NCI-H1092 treated with DMSO at 0.1 percent for 48 hours (cell line): ENCODE measurements at places on chromosomes 13 and 19.

DNA sequence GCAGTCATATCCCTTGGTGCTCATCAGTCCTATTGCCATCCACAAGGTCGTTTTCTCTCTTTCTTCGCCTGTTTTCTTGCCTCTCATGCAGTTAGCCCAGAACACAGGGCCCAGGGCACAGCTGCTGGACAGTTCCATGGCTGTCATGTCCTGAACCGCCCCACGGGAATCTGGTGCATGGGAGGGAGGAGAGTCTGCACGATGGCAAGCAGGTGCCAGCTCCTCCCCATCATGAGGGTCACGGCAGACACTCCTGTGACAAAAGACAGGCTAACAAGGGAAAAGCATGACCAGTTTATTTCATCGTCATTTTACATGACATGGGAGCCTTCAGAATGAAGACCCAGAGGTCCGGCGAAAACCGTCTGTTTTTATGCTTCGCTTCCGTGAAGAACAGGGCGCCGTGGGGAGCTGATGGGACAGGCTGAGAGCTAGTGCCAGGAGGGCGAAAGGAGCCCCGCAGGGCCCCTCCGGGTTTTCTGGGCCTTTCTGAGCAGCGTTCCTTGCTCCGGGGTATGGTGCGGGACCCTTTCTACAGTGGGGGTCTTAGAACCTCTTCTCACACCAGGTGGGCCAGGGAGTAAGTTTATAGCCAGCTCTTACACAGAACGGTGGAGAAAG is 135.7 kb downstream of the STK24 start:
- DNase-seq, result no peak

GRCh38 chr19:29293736-29294342 is 80.9 kb upstream of the UQCRFS1 start:
- DNase-seq, result no peak

DNA sequence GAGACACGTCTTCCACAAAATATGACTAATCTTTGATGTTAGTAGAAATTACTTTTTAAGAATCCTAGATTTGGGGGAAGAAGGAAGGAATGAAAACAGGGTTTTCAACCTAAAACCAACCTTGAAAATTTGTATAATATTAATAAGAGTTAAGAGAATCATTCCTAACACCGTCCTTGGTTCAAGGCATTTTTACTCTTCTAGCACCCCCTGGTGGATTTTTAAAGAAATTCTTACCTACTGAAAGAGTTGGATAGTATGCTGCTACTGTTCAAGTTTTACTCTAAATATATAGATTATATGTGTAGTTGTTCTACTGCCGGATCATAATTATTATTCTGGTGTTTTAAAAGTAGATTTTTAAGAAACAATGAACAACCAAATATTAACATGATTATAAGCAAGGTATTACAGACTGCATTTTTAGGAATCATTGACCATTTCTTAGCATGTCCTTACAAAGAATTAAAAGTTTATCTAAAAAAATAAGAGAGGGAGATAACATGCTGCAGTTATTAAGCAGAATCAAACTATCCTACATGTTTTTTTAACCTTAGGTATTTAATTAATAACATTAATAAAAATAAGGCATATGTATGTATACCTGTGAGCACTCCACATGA is 7.4 kb upstream of the SLITRK6 start:
- DNase-seq, result peak; percentile 84

DNA sequence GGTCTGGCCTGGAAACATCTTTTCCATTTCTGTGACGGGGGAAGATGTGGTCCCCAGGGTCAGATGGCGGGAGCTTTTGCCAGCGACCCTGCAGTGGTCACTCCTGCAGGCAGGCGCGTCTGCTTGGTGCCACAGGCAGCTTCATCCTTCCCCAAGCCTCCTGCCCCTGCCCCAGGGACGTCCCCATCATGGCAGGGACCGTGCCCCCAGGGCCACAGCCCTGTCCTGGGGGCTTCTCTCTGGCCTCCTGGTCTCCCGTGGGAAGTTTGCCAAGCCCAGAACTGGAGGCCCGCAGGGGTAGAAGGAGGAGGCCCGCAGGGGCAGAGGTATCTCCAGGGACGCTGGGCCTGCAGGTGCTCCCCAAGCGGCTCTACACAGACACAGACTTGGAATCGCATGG is 47.5 kb downstream of the TMEM255B start:
- no peak for DNase-seq

DNA sequence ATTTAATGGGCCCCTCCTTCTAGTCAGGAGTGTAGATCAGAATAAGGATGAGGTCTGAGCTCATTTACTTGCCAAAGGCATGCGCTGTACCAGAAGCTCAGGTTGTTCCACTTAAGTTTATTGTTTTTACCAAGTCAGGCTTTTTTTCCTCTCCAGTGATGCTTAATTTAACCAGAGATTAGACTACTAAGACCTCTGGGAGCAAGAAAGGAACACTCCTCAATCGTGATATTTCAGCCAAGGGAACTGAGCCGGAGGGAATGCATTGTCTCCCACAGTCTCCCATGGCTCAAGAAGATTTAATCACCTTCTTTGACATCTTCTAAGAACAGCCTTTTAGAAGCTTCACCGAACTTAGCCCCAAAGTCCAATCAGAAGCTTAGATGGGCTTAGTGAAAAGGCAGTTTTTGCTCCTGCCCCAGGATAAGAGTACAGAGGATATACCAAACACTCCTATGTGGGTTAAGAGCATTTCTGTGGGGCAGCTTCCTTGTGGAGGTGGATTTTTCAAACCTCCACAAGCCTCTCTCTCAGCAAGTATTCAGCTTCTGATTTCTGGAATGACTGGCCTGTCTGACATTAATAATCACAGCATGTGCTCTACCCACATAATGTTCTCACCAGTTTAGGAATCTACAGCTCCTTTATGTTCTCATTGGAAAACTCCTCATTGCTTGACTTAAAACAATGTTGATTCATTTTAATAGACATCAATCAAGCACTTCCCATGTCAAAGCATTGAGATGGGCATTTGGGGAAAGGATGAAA is 322.7 kb downstream of the SUCLA2 start:
- DNase-seq, result no peak

GRCh38 chr13:23020246-23020843 is 160.4 kb upstream of the SGCG start:
- peak; percentile 65 for DNase-seq

GRCh38 chr19:54478677-54479266 is 5.7 kb upstream of the CDC42EP5 start:
- DNase-seq, result peak; percentile 6

DNA sequence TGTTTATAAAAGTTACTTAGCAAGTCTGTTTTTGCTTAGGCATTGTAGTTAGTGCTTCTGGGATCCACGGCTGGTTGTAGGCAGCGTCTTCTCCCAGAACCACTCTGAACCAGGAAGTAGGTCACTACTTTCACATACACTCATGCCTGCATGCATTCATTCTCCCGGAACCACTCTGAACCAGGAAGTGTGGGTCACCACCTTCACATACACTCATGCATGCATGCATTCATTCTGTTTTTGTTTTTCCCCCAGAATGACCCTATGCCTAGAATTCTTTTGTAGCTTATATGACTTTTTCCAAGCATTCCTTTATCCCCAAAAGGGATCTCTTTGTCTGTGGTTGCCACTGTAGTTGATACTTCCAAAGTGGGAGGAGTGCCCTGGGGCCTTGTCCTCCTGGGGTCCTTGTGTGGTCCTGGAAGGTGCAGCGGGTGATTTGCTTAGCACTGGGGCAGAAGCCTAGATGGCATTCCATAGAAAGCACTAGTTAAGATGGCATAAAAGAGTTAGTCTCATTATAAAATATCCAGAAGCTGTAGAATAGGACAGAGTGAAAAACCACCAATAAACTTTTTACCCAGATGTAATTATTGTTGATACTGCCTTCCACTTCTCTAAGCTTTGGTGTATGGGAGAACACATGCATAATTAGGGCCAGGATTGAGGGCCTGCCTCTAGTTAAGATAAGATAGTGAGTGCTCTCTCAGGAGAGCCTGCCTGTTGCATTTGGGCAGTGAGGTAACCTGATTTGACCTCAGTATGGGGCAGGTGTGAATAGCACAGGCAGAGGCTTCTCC is 68.6 kb upstream of the TEX29 start:
- no peak for DNase-seq

- DNase-seq, result peak; percentile 22
These were observed 73.1 kb downstream of the TNFSF13B start for GRCh38 chr13:108342369-108343289.

DNA sequence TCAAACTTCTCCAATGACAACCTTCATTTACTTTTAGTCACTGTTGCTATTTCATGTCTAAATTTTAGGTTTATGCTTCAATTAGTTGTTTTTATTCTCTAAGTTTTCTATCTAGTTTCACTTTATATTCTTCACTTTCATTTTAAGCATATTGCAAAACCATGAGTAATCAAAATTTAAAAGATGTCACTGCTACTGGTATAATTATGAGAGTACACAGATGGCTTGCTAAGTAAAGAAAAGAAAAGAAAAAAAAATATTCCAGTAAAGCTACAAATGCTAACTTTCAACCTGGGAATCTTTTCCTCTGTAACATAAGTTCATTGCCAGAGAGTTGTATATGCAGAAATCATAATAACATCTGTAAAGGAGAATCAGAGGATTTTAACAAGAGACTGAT is 1624.7 kb downstream of the PCDH9 start:
- DNase-seq, result no peak

DNA sequence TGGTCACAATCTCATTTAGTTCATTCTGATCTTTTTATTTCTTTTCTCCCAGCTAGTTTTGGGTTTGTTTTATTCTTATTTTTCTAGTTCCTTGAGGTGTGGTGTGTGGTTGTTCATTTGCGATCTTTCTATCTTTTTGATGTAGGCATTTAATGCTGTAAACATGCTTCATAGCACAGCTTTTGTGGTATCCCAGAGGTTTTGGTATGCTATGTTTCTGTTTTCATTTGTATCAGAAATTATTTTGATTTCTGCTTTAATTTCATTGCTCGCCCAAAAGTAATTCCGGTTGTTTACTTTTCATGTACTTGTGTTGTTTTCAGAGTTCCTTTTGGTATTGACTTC is 12.6 kb downstream of the DNAJC3 start:
- DNase-seq, result no peak

- DNase-seq, result no peak
These were observed 231.2 kb downstream of the NHLRC3 start for GRCh38 chr13:39269411-39269810.

GRCh38 chr13:59356607-59357006 is 807.1 kb downstream of the DIAPH3 start:
- DNase-seq, result peak; percentile 84

- DNase-seq, result no peak
These were observed 27.4 kb downstream of the LAMP1 start for GRCh38 chr13:113324398-113324797.

DNA sequence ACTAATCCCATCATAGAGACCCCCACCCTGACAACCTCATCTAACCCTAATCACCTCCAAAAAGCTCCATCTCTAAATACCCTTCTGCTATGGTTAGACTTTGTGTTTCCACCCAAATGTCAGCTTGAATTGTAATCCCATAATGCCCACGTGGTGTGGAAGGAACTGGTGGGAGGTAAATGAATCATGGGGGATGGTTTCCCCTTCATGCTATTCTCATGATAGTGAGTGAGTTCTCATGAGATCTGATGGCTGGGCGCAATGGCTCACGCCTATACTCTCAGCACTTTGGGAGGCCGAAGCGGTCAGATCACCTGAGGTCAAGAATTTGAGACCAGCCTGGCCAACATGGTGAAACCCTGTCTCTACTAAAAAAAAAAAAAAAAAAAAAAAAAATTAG is 2.6 kb downstream of the VMAC start:
- no peak for DNase-seq

- no peak for DNase-seq
These were observed 4.0 kb downstream of the RTN2 start for GRCh38 chr19:45492627-45493470.

GRCh38 chr13:31115616-31116015 is 46.1 kb downstream of the HSPH1 start:
- DNase-seq, result no peak

DNA sequence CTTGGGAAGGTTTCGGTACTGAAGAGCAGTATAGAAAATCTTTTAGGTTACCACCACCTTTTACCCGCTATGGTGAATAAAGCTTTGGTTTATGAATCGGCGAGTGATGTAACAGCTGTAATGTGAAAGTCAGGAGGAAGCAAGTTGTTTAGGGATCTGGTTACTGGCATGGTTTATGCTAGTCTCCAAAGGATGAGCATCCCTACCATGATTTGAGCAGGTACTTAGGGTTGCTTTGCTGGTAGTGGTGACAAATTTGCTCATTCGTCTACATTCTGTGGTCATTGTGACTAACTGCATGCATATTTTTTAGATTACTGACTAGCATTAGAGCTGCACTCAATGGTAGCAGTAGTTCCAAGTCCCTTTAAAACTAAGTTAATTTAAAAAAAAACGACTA is 104.1 kb downstream of the FRY start:
- DNase-seq, result no peak

GRCh38 chr19:49557641-49558325 is 22.6 kb downstream of the NOSIP start:
- DNase-seq, result no peak

DNA sequence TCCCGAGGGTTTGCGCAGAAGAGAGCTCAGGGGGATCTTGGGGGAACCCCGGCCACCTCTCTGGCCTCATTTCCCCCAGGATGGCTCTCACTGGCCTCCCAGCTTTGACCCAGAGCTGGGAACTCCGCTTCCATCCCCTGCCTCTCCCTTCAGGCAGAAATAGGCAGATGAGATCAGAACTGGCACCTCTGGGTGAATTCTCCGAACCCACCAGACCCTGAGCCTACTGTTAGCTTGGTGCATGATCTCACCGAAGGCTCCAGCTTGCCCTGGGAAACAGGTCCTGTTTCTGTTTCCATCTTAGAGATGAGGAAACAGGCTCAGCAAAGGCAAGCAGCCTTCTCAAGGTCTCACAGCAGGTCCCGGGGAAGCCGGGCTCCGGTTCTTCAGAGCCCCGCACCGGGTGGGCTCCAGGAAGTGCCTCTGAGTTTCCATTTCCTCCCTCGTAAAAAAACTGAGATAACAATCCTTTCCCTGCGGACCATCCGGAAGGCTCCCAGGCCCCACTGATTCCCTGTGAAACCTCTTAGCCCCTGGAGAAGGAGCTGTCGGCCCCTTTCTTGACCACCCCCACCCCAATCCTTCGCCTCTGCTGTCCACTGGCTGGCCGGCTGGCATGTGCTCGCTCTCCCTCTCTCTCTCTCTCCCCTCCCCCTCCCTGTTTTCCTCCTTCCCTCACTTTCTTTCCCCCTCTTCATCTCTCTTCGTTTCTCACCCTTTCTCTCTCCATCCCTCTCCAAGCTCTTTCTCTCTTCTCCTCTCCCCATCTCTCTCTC is 2.1 kb downstream of the NECTIN2 start:
- DNase-seq, result no peak

DNA sequence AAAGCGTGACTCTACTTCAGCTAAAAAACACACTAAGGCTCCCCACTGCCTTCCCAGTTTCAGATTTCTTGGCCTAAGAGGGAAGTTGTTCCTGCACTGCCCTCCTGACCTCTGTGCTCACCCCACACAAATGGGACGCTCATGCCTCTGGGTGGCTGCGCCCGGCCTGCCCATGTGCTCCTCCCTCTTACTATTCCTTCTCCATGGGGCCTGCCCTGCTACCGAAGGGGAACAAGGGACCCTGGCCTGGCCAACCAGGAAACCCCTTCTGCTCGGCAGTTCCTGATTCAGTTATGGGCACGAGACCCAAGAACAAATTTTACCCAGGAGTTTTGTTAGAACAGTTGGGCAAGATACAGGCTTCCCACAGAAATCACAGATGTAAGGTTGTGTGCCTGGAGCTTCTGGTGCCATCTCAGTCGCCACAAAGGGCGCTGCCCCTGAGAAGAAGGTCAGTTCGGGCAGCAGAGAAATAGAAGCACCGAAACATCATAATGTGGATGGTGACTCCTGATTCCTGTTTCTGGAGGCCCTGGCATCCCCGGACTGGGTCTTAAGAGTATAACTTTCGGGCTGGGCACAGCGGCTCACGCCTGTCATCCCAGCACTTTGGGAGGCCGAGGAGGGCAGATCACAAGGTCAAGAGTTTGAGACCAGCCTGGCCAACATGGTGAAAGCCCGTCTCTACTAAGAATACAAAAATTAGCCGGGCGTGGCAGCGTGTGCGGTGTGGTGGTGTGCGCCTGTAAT is 5.4 kb upstream of the PLPP2 start:
- no peak for DNase-seq
